MCF 10A (cell line): ENCODE measurements at places on chromosomes 4 and X. TPM values are rescaled to one million over a fixed set of nuclear protein-coding genes. Genes with fewer than 3 reads are reported as not detected.

- DNase-seq: no peak
- H3K27ac ChIP-seq: no peak overlapping the region
- no peaks in the 10 kb centered on the region for H3K36me3 ChIP-seq
- peaks cover 25% of the 10 kb centered on the region for H3K27me3 ChIP-seq
- no peaks in the 10 kb centered on the region for H3K4me1 ChIP-seq
Observed at GRCh38 chrX:133836561-133836960, 148.8 kb downstream of the GPC3 start.

DNA sequence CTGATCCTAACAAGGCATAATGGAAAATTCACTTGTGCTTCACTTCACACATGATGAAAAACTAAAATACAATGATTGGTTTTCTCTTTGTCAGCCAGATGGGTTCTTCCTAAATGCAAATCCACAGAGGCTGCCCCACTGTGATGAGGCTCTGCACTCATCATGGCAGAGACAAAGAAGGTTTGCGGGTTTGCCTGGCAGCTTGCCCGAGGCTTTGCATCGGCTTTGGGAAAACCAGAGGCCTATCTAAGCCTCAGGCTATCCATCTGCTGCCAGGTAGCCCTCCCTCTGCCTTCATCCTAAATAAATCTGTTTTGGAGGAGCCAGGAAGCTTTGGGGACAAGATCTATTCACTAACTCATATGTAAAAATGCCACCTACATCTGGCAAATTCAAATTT, 244.2 kb downstream of the PACRGL start:
- no peaks in the 10 kb centered on the region for H3K36me3 ChIP-seq
- H3K4me3 ChIP-seq: no peak overlapping the region
- H3K27me3 ChIP-seq: no peaks in the 10 kb centered on the region
- no peak overlapping the region for H3K27ac ChIP-seq
- no peaks in the 10 kb centered on the region for H3K4me1 ChIP-seq
- DNase-seq: no peak

DNA sequence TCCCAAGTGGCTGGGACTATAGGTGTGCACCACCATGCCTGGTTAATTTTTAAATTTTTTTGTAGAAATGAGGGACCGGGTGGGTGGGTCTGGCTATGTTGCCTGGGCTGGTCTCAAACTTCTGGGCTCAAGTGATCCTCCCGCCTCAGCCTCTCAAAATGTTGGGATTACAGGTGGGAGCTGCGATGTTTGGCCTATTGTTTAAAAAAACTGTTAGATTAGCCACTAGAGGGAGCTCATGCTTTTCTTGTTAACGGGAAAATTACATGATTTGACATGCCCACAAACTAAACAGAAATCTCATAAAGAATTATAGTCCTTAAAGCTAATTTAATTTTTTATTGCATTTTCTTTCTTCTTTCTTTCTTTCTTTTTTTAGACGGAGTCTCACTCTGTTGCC, 5.0 kb upstream of the SDAD1 start:
- peaks cover 12% of the 10 kb centered on the region for H3K27me3 ChIP-seq
- peak; percentile 66 for DNase-seq
- no peak overlapping the region for H3K4me3 ChIP-seq
- peak overlapping the region; percentile 76 for H3K27ac ChIP-seq

CLNK gene
- total RNA-seq: not detected in 2 replicates

GRCh38 chr4:124095621-124096020, 616.9 kb downstream of the ANKRD50 start:
- no peak overlapping the region for H3K27ac ChIP-seq
- no peaks in the 10 kb centered on the region for H3K4me1 ChIP-seq
- no peak for DNase-seq
- no peak overlapping the region for H3K4me3 ChIP-seq
- no peaks in the 10 kb centered on the region for H3K27me3 ChIP-seq

GRCh38 chr4:1784789-1785591, 8.1 kb upstream of the FGFR3 start:
- no peaks in the 10 kb centered on the region for H3K4me1 ChIP-seq
- no peaks in the 10 kb centered on the region for H3K36me3 ChIP-seq
- DNase-seq: no peak
- no peaks in the 10 kb centered on the region for H3K27me3 ChIP-seq
- no peak overlapping the region for H3K27ac ChIP-seq

GIMD1 gene
- total RNA-seq: not detected in 2 replicates

DNA sequence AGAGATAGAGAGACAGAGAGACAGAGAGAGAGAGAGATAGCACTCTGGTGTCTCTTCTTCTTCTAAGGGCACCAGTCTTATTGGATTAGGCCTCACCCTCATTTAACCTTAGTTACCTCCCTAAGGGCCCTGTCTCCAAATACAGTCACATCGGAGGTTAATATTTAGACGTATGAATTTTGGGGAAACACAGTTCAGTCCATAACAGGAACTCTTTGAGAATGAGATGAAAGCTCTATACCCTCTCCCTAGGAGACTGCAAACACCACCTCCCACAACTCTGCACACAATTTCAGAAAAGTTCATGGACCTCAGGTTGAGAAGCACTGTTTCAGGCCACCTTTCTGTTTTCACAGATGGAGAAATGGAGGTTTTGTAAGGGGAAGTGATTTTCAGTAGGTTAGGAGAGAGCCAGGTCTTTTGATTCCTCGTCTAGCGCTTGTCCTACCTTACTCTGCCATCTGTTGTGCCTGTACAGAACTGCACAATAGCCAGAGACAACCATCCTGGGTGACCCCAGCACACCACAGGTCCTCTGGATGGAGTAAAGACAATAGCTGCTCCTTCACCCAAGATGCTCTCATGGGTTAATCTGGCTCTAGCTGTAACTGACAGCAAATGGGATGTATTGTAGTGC, 16.9 kb upstream of the LOC101059915 start:
- H3K36me3 ChIP-seq: no peaks in the 10 kb centered on the region
- no peak overlapping the region for H3K27ac ChIP-seq
- no peak for DNase-seq
- H3K4me1 ChIP-seq: no peaks in the 10 kb centered on the region

DNA sequence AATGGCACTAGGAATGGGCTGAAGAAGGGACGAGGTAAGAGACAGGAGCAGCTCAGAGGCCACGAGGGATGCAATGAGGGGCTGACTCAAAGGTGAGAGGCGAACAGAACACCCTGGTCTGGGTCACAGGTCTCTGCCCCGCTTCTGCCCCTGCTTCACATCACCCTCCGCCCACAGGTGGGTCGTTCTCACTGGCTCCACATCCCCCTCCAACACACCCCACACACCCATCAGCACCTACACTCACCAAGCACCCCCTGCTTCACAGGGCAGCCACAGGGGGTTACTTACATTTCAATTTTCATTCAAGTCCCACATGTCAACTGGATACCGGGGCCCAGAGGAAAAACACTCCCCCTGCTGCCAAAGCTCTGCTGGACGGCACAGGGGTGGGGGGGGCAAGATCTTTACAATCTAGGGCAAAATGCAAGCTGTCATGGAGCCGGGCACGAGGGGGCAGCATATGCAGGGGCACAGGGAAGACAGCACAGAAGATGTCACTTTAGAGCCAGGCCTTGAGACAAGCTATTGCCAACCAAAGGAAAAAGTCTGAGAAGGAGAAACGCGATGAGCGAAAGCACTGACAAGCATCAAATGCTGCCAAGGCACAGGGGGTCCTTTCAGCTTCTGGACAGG, 94.0 kb downstream of the AFAP1 start:
- no peak overlapping the region for H3K27ac ChIP-seq
- no peak overlapping the region for H3K4me3 ChIP-seq
- no peak for DNase-seq
- no peaks in the 10 kb centered on the region for H3K27me3 ChIP-seq
- H3K36me3 ChIP-seq: peaks cover 12% of the 10 kb centered on the region
- peaks cover 31% of the 10 kb centered on the region for H3K4me1 ChIP-seq

GRCh38 chr4:26984896-26985295, 124.3 kb downstream of the STIM2 start:
- no peak overlapping the region for H3K27ac ChIP-seq
- no peak for DNase-seq
- no peaks in the 10 kb centered on the region for H3K4me1 ChIP-seq
- H3K27me3 ChIP-seq: no peaks in the 10 kb centered on the region
- H3K4me3 ChIP-seq: no peak overlapping the region

- no peaks in the 10 kb centered on the region for H3K36me3 ChIP-seq
- no peaks in the 10 kb centered on the region for H3K27me3 ChIP-seq
- no peak overlapping the region for H3K4me3 ChIP-seq
- no peak for DNase-seq
Observed at GRCh38 chr4:9811806-9812205, 30.4 kb downstream of the DRD5 start.
